GM04504 (cell line): ENCODE measurements at places on chromosomes 6 and 20.

DNA sequence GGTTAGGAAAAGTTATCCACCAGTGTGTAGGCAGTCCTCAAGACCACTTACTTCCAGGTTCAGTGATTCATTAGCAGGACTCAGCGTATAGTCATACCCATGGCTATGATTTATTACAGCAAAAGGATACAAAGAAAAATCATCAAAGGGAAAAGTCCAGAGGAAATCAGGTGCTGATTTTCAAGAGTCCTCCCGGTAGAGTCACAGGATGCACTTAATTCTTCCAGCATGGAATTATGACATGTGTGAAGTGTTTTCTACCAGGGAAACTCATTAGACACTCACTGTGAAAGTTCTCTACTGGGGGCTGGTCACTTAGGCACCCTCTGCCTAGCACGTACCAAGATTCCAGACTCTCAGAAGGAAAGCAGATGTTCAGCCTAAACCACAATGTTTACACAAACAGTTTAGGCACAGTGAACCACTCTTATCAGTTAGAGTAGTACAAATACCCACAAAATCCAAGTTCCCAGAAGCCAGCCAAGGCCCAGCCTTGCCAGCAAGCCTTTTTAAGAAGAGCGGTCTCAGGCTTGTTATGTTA is 10.2 kb downstream of the WFDC3 start:
- peak; percentile 68 for DNase-seq

DNA sequence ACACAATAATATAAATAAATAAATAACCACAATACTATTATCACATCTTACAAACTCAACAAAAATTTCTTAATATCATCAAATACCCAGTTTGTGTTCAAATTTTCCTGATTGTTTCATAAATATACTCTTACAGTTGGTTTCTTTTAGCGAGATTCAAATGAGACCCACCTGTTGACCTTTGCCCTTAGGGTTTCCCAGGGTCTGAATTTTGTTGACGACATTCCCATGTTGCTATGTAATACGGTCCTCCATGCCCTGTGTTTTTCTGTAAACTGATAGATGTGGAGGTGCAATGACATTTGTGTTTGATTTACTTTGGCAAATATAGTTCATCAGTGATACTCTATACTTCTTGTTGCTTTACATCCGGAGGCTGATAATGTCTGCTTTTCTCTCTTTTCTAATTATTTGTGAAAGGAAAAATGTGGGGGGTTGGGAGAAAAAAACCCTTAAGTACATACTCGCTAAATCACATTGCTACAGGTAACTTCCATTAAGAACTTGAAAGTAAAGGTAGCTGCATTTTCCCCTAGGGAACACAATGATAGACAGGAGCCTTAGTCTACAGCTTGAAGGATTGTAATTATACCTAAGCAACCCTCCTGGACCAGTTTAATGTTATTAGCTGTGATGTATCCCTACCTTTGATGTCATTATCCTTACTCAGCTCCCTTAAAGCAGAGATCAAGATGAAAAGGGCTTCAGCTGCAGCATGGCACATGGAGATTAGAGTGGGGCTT is 6.6 kb downstream of the MOG start:
- no peak for DNase-seq

GRCh38 chr20:23080521-23080920 is 5.6 kb downstream of the CD93 start:
- DNase-seq = no peak

DNA sequence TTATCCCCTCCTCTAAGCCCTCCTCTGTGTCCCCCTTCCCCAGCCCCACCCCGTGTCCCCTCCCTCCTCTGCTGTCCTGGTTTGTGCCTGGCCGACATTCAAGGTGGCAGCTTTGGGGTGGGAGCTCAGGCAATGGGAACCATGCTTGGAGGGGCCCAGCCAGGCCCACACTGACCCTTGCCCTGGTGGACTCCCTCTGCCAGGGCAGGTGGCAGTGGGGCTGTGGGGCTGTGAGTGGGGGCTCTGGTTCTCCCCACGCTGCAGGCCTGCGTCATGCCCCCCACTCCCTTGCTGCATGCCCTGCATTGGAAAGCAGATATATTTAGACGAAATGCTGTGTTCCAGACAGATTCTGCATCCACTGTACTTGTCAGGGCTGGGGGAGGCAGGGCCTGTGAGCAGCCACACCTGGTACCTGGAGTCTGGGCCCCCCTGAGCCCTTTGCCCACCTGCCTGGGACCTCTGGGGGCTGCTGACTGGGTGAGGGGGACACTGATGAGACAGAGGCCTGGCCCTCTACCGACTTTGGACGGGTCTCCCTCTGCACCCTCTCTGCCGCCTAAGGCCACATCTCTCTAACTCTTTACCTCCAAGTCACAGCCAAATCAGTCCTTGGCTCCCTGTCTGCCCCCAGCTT is 14.2 kb downstream of the DLGAP4 start:
- DNase-seq = no peak

- DNase-seq = no peak
Measured at GRCh38 chr20:1427457-1428054, 34.7 kb upstream of the FKBP1A start.

DNA sequence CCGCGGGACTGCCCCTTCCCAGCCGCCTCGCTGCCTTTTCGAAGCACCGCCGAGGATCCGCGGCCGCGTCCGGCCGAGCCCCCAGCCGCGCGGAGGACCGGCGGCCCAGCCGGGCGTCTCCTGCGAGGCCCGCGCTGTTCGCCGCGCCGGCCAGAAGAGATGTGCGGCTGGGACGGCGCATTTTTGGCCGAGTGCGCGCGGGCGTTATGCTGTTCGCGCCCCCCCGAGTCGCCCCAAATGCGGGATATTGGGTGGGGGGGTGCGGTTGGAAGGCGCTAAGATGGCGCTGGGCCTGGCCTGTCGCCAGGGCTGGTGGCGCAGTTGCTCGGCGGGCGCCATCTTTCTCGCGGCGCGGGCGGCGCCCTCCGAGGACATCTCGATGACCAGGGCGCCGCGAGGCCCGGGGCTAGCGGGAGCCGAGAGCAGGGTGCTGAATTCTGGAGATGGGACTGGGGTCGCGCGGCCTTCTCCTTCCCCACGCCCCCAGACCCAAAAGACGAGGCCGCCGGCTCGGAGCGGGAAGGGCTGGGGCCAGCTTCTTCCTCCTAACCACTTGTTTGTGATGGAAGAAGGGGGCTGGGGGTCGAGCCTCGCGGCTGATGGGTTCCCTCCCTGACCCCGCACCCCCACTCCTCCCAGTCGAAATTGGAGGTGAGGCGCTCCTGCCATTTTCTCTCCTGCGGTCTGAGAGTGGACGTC is 1.5 kb downstream of the BICRAL start:
- DNase-seq = peak; percentile 46

GRCh38 chr6:145863366-145863765 is 48.8 kb upstream of the FBXO30 start:
- no peak for DNase-seq

GRCh38 chr6:26389349-26389894 is 6.5 kb downstream of the BTN2A2 start:
- DNase-seq = no peak

GRCh38 chr6:30618270-30618797 is 694 bp downstream of the MRPS18B start:
- DNase-seq = no peak

DNA sequence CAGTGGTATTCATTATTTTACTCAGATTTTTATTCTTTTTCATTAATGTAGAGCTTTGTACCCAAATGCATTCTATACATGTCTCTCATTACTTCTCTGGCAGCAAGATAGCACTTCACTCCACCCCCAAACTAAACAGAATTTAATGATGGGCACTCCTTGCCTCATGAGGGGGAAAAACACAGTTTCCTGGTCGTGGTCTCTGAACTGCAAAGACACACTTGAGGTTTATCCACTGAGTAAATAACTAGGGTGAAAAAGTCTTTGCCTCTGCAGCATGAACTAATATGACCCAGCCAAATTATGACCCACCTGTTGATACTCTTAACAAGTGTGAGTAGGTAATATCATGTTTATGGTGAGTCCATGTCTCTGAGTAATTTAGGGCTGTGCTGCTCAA is 785.2 kb upstream of the FLRT3 start:
- DNase-seq = no peak

DNA sequence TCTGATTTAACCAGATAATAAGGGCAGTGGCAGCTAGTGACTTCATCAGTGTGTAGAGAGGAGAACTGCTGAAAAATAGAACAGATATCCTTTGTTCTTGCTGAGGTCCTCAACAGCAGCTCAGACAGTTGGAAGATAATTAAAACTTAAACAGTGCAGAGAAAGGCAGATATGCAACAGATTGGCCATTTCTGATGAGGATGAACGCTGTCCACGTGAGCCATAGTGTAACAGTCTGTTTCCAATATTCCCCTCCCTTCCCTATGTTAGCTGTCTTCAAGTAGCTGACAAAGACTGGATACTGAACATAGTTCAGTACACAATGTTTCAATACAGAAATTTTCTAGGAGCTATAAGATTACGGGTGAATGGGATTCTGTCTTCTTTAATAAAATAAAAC is 291.4 kb downstream of the BTBD9 start:
- DNase-seq = no peak

GRCh38 chr6:123838505-123839234 is 35.0 kb downstream of the NKAIN2 start:
- no peak for DNase-seq

DNA sequence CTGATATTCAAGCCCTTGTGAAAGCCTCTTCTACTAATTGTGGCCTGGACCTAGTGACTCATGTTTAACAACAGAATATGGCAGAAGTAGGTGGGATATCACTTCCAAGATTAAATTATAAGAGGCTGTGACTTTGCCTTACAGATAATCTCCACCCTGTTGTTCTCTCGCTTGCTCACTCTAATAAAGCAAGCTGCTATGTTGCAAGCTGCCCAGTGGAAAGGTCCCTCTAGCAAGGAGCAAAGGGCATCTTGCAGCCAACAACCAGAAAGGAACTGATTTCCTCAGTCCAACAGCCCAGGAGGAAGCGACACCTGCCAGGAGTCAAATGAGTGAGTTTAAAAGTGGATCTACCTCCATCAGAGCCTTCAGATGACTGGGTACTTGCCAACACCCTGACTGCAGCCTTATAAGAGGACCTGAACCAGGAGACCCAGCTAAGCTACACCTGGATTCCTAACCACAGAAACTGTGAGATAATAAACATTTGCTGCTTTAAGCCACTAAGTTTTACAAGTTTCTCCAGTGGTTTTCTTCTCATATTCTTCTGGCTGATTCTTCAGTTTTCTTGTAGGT is 112.6 kb downstream of the FRK start:
- DNase-seq = no peak
